Stimulated activated CD8-positive, alpha-beta memory T cell treated with anti-CD3 and anti-CD28 coated beads, Interleukin-4, amount 100 ng/mL, for 1 hour (primary cell): ENCODE measurements at places on chromosomes 2 and 18.

- no peak for DNase-seq
These were observed 1.4 kb downstream of the NPAS2 start for GRCh38 chr2:100821255-100821910.

DNA sequence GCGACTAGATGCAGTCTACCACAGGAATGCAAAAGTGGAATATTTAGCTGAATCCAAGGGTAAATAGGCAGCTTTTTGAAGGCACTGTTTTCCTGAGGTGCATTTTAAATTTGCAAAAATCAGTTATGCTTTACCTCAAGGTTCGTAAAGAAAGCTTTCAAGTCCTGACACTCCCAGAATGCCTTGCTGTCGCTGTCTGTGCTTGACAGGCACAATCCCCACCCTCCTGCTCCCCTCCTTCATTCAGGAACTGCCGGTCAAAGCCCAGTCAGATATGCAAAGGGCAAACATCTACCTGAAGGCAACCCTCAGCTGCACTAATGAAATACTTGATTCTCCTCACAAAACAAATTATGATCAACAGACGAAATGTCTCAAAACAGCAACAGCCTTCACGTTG lies 97.4 kb upstream of the DDX18 start:
- DNase-seq = no peak

GRCh38 chr18:44198612-44199284 lies 481.9 kb upstream of the SETBP1 start:
- DNase-seq = no peak

- no peak for DNase-seq
These were observed 4.2 kb upstream of the TRABD2A start for GRCh38 chr2:84885111-84885510.

DNA sequence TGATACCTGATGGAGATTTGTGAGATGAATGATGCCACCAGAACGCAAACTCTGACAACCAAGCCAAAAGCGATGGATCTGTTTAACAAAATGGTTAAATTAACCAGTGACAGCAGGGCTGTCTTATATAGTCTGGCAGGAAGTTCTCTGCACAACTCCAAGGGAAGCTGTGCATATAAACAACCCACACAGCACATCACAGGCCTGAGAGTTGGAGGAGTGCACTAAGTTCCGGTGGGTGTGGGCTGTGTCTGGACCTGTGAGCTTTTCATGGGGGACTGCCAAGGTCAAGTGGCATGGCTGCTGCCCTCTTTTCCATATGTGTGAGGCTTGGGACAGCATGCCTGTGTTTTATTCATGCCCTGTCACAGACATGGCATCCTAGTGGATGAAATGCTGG lies 414.6 kb upstream of the TRIB2 start:
- no peak for DNase-seq

DNA sequence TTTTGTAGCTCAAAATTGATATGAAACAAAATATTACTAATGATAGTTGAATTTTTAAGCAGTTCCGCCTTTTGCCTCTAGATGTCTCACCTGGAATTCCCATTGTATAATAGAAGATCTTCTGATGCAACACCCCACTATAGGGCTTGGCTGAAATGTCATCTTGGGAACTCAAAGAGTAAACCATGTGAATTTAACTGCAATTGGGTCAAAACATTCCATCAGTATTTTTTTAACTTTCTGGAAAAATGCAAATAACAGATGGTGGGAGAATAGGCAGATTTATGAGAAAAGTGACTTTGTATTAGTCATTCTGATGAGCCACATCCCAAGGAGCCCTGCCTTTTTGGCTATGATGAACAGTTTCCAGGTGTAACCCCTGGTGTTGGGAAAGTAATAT lies 489.9 kb downstream of the NYAP2 start:
- no peak for DNase-seq

- DNase-seq = no peak
These were observed 8.5 kb downstream of the SFTPB start for GRCh38 chr2:85659324-85659981.

- DNase-seq = no peak
These were observed 612.2 kb upstream of the VRK2 start for GRCh38 chr2:57434441-57434840.

GRCh38 chr18:60754413-60755009 lies 381.9 kb upstream of the MC4R start:
- no peak for DNase-seq

GRCh38 chr2:10538224-10538894 lies 90.2 kb upstream of the ODC1 start:
- no peak for DNase-seq

DNA sequence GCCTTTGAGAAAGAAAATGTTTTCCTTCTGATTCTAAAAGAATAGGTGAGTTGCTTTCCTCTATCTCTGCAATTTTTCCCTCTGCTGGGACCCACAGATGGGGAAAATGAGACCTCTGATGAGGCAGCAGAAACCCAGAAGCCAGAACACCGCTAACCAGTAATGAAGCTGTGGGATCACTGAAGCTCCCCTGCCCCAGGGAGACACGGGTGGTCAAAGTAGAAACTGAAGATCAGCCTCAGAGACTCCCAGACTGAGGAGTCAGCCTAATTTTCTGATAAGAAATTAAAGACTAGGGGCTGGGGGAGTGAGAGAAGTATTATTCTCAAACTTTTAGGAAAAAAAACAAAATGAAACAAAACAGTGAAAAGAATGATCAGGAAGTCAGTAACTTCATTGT lies 30.1 kb downstream of the CD8B start:
- DNase-seq = no peak

GRCh38 chr2:167785606-167786216 lies 461.7 kb downstream of the STK39 start:
- no peak for DNase-seq

- no peak for DNase-seq
These were observed 45.0 kb downstream of the ALK start for GRCh38 chr2:29876374-29876773.

GRCh38 chr18:26710470-26711096 lies 154.9 kb downstream of the AQP4 start:
- no peak for DNase-seq

- DNase-seq = no peak
These were observed 76.9 kb upstream of the NABP1 start for GRCh38 chr2:191601060-191601459.

- DNase-seq = no peak
These were observed 50.5 kb downstream of the ZNF532 start for GRCh38 chr18:58915006-58915799.

- no peak for DNase-seq
These were observed 41.4 kb upstream of the SMAD7 start for GRCh38 chr18:48992133-48992532.

DNA sequence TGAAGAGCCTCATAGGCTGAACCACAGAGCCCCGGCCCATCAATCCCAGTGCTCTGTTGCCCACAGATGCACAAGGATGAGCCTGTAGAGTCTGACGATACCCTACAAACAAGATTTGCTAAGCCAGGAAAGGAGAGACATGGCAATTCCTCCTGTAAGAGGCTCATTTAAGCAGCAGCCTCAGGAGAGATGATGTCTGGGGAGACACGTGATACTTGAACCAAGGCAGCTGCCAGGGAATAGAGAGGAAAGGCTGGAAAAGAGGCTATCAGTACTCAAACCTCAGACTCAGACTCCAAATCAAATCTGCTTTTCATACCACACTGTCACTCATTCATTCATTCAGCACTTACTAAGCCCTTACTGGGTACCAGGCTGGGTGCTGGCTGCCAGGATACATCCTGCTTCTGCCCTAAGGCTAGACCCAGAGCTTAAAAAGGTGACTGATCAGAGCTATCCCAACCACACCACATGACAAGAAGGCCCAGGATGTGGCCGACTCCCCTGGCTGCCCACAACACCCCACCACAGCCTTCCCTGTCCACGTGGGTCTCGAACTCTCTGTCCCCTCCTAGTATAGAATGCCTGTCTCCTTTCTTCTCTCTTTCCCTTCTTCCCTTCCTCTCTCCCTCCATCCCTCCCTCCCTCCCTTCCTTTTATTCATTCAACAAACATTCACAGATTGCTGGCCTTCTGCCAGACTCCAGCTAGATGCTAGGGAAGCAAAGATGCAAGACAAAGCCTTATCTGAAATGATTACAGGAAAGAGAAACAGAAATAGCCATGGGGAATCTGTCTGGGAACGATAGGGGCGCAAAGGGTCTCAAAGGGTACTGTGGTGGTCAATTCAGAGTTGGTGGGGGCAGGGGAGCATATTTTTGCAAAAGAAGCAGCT lies 23.4 kb upstream of the KCNK3 start:
- no peak for DNase-seq

- no peak for DNase-seq
These were observed 14.7 kb upstream of the METAP1D start for GRCh38 chr2:171985076-171985475.

DNA sequence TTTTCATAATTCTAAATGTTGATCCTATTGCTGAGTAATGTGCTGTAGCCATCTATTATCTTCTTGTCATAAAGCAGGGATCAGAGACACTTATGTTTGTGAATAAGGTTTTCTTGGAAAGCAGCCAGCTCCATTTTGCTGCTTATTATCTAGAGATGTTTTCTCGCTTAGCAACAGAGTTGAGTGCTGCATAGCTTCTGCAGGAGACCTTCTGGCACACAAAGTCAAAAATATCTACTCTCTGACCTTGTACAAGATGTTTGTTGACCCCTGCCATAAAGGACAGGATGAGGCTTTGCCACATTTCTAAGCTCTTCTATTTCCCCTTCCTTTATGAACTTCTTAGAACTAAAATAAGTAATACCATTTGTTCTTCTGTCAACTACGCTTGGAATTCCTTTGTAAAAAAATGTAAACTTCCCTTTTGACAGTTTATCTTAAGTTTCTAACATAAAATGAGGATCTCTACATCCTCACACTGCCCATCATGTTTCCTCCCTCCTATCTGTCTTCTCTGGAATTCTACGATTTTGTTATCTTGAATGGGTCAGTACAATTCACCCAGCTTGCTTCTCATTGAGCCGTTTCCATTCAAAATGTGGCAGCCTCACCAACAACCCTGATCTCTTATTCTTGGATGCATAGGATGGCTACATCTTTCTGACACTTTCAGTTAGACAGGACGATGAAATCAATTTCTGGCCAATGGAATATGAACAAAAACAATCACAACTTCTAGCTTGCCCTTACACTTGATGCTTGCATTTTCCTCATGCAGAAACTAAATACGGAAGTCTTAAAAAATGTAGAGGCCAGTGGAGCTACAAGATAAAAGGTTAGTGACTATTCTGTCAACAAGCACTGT lies 1377.0 kb downstream of the SUCLG1 start:
- DNase-seq = no peak

DNA sequence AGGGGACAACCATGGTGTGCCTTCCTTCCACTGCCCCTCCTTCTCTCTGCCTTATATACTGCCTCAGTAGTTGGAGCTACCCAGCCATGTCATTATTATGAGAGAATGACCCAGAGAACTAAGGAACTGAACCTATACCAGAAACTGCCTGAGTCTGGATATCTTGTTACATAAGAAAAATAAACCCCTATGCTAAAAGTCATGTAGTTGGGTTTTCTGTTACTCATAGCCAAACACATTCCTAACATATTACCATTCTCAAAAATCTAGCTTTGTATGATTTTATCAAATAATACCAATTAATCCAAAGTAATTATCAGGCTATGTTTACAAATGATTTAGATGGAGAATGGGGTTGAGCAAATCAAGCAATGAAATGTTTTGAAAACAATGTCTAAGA lies 15.0 kb upstream of the KLF7 start:
- DNase-seq = no peak

DNA sequence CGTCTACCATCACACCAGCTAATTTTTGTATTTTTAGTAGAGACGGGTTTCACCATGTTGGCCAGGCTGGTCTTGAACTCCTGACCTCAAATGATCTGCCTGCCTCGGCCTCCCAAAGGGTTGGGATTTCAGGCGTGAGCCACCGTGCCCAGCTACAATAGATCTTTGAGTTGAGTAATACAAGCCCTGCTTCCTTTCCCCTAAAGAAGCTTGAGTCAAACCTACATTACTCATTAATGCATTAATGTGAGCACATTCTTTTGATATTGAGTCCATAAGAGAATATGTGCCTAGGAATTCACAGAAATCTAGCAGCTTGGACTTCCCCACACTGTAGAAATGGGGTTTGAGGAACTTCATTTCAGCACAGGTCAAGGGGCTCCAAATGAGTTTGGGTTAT lies 39.6 kb downstream of the PSMG2 start:
- DNase-seq = no peak

- no peak for DNase-seq
These were observed 900 bp downstream of the SLC40A1 start for GRCh38 chr2:189579585-189580186.

GRCh38 chr2:8753609-8754008 lies 71.8 kb downstream of the ID2 start:
- no peak for DNase-seq

GRCh38 chr2:37569986-37570679 lies 101.3 kb downstream of the CDC42EP3 start:
- no peak for DNase-seq

- DNase-seq = no peak
These were observed 230.1 kb upstream of the PXDN start for GRCh38 chr2:1974397-1974796.

GRCh38 chr2:39050109-39050508 lies 70.7 kb downstream of the SOS1 start:
- no peak for DNase-seq

DNA sequence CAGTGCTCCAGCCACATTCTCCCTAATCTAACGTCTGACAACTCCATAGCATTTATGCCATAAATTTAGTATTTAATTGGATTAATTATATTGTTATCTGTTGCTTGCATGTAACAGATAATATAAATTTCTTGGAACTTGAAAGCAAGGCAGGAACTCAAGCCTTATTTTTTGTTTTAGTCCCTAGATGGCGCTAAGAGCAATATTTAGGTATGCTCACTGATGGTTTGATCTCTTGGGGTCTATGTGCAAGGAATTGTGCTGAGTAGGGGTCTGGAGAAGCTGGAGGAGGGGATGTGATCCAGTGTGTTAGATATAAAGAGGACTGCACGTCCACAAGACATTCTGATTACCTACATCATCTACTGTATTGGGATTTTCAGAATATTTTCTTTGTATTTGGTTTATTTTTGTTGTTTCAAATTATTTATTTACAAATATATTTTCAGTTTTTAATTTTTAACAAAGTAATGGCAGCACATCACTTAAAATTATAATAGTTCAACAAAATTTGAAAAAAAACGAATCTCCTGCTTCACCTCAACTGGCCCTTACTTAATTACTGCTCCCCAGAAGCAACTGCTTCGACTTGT lies 32.8 kb downstream of the KATNAL2 start:
- no peak for DNase-seq
